Activated CD8-positive, alpha-beta memory T cell treated with anti-CD3 and anti-CD28 coated beads for 4 hours (primary cell): ENCODE measurements at places on chromosomes 4 and X.

DNA sequence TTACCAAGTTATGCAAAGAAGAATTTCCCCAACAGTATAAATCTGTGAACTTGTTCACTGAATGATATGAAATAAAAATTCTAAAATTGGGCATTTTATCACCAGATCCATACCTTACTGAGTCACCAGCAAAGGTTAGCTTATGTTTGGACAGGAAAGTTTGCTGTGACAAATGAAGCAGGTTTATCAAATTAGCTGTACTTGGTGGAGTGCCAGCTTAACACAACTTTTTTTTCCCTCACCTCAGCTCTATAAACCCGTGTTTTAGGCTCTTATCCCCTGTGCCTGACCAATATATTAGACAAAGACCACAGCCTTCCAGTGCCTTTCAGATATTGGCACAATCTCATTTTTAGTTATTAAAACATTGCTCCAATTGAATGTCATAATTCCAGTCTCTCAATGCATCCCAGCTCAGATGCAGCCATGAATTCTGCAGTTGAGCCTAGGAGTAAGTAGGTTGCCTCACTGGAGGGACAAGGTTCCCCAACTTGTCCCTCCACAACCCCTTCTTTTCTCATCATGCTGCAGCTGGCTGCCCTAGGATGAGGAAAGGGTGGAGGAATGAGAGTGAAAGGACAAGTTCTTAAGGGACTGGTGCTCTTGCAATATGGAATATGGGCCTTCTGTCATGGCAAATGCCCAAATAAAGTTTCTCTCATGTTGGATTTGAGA lies 27.0 kb upstream of the PDGFC start:
- DNase-seq, result no peak

GRCh38 chr4:101355246-101355645 lies 7.9 kb upstream of the PPP3CA start:
- DNase-seq, result no peak

GRCh38 chrX:12814420-12814819 lies 23.2 kb downstream of the PRPS2 start:
- DNase-seq, result no peak

- no peak for DNase-seq
These were observed 89.3 kb upstream of the SRD5A3 start for GRCh38 chr4:55256787-55257186.

DNA sequence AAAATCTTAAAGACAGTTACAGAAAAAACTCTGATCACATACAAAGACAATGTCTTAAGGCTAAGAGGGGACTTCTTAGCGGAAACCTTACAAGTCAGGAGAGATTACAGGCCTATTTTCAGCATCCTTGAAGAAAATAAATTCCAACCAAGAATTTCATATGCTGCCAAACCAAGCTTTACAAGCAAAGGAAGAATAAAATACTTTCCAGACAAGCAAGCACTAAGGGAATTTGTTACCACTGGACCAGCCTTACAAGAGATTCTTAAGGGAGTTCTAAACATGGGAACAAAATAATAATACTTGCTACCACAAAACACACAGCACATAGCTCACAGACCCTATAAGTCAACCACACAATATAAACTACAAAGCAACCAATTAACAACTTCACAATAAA lies 255.8 kb upstream of the ZFP42 start:
- DNase-seq, result no peak
